ENCODE measurements at places on chromosomes 16 and 17.

DNA sequence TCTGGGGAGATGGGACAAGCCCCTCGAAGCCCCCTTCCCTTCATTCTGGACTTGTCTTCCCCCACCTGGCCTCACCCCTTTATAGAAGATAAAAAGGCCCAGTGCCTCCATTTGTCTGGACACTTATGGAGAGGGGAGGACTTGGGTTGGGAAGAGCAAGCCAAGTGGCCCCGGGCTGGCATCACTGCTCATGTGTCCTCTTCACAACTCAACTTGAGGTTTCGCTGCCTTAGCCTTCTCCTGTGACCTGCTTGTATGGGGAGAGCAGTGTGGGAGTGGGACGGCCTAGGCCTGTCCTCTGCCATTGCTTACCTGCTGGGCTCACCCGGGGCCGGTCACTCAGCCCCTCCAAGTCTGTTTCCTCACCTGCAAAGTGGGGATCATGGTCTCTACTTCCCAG lies 1.4 kb downstream of the PAQR4 start:
- no peak for DNase-seq

GRCh38 chr16:84191466-84191865 lies 509 bp downstream of the ADAD2 start:
- DNase-seq, result no peak

DNA sequence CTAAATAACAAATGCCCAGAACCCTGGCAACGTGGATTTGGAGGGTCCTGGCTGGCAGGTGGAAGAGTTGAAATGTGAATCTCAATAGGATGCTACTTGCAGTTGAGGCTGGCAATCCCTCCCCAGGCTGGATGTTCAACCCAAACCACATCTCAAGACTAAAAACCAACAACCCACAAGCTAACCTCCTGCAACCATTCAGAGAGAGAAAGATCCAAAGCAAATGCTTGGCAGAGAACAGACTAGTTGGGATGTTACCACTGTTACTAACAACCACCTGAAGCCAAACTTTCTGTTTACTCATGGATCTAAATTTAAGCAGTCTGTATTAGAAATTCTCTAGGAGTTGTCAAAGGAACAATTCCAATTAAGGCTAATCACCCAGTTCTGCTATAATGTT lies 27.9 kb downstream of the SMG6 start:
- DNase-seq, result no peak

DNA sequence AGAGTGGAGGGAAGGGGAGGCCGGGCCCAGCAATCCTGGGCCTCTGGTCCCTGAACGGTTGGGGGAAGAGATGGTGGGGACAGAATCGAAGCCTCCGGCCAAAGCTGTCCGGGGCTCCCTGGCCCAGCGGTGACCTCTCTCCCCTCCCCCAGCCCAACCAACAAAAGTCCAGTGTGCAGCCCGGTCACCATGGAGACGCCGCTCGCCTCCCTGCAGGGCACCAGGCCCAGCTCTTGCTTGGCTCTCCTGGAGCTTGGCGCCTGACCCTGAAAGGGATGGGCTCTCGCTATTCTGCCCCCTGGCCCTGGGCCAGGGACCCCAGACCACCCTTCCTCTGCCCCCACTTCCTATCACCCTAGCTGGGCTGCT lies 1.3 kb downstream of the METRN start:
- peak; percentile 90 for DNase-seq

- DNase-seq, result peak; percentile 57
Measured at GRCh38 chr17:47742319-47743181, 9.5 kb downstream of the TBX21 start.

- no peak for DNase-seq
Measured at GRCh38 chr16:1601489-1601888, 10.4 kb downstream of the IFT140 start.

DNA sequence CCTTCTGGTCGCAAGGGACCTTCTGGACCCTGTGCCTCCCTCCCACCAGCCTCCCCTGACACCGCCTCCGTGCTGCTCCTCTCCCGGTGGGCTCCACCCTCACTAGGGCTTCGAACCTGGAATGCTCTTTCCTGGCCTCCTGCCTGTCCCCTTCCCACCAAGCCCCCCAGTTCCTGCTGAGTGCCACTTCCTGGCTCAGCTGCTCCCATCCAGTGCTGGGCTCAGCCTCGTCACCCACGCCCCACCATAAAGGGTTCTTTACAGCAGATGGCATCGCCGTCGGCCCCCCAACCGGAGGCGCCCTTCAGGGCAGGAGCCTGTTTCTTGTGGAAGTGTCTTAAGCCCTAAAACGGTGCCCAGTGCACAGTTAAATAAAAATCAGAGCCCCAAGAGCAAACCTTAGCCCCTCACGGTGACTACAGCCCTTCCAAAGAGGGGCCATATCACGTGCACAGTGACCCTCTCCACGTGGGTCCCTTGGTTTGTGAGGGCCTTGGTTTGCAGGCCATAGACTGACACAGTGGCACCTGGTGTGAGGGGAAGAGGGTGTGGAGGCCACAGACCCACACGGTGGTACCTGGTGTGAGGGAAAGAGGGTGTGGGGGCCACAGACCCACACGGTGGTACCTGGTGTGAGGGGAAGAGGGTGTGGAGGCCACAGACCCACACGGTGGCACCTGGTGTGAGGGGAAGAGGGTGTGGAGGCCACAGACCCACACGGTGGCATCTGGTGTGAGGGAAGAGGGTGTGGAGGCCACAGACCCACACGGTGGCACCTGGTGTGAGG lies 111.4 kb downstream of the METRNL start:
- no peak for DNase-seq

- DNase-seq, result no peak
Measured at GRCh38 chr16:54801057-54801844, 129.4 kb upstream of the IRX5 start.

DNA sequence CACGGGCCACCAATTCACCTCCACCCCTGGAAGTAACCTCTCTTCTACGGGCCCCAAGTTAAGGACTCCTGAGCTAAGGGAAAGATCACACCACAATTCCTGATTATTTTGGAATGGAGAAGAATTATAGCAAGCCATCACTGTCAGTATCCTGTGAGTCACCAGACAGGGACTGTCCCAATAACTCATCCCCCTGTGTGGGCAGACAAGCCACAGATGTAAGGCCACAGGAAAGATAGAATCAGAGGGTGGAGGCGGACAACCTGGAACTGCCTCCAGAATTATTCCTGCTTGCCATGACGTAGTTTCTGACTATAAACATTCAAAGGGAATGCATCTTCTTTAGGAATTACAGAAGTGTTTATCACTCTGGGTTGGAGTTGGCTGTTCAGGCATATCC lies 5.8 kb upstream of the MYO1D start:
- DNase-seq, result no peak

GRCh38 chr16:66574531-66574930 lies 4.7 kb upstream of the CMTM2 start:
- no peak for DNase-seq

GRCh38 chr16:56389554-56389953 lies 35.8 kb downstream of the AMFR start:
- DNase-seq, result no peak

DNA sequence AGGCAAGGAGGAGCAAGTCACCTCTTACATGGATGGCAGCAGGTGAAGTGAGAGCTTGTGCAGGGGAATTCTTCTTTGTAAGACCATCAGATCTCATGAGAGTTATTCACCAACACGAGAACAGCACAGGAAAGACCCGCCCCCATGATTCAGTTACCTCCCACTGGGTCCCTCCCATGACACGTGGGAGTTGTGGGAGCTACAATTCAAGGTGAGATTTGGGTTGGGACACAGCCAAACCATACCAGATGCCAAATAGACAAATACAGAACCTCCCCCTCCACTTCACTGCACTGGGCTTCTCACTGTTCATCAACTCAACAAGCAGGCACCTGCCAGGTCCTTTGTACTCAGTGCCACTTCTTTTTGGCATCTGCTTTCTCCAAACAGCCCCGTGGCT lies 100.2 kb downstream of the WSCD1 start:
- DNase-seq, result no peak

GRCh38 chr16:4115209-4115948 lies 863 bp downstream of the ADCY9 start:
- peak; percentile 53 for DNase-seq

DNA sequence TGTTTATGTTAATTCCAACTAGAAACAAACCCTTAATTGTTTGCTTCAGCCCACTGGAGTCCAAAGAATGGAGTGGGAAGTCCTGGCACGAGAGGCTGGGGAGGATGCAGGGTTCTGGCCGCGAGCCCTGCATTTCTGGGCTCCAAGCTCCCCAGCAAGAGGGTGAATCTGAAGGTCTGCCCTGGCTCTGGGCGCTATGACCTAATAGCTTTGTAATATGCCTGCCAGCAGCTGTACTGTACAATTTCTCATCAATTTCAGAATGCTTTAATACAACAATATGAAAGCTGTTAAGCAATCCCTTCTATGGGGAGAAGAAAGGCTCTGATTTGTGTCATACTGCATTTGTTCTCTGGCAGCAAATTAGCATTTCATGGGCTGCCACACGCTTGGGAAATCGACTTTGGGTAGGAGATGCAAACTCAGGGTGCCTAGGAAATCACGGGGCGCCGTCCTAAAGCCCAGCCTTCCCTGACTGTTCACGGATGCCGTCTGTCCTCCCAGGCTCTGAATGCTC lies 43.8 kb downstream of the NDEL1 start:
- DNase-seq, result no peak

GRCh38 chr16:1492082-1492922 lies 858 bp upstream of the TELO2 start:
- DNase-seq, result no peak

DNA sequence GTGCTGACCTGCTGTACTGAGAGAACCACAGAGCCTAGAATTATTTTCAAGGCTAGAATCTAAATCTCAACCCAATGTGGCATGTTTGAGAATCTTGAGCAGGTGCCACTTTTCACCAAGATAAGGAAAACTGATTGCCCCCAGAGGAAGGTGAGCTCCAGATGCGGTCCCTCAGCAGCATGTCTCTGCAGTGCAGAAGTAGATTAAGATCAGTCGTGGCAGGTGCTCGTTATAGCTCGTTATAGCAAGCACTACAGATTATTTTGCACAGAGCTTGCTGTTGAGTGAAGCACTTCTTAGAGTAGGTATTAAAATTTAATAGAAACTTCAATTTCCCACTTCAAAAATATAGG lies 176.0 kb downstream of the AATF start:
- DNase-seq, result no peak

DNA sequence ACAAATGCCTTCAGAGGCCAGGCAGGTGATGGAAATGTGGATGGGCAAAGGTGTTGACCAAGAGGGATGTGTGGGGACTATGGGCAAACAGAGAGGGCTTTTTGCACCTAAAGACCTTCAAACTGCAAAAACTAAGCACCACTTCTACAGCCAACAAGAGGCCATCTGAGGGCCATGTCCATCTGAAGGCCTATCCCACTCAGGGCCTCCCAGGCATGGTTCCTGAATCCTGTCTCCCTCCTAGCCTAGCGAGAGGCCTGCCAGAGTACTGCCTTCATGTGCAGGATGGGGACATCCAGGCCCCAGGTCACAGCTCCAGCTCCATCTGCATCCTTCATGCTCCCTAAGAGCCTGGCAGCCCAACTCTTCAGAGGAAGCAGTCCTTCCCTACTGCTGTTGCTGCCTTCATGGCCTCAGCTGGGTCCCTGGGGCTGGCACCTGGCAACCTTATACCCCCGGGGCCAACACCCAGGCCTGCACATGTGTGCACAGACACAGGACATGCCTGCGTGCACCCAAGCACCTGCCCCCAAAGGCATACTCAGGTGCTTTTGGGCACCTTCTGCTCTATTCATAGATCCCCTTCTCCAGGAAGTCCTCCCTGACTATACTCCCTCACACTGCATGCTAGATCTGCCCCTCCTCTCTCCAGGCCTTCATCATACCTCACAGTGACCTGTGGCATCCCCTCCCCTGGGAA lies 95.2 kb downstream of the C16orf78 start:
- DNase-seq, result no peak

DNA sequence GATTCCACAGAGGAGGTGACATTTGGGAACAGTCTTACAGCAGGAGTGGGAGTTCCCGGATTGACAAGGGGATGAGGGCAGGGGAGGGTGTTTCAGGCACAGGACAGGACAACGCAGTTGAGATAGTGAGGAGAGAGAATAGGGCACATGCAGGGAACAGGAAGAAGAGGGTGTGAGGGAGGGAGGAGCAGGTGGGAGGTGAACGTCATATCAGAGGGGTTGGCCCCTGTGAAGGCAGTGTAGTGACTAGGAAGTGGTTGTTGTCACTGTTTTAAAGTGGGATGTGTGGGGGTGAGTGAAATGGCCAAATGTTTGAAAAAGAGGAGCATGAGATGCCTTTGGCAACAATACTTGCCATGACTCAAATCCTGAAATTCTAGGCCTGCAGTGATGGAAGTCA lies 12.2 kb downstream of the PRKCB start:
- DNase-seq, result no peak

- no peak for DNase-seq
Measured at GRCh38 chr16:76235426-76235825, 41.8 kb upstream of the CNTNAP4 start.

GRCh38 chr16:19003935-19004334 lies 20.2 kb downstream of the TMC7 start:
- no peak for DNase-seq

DNA sequence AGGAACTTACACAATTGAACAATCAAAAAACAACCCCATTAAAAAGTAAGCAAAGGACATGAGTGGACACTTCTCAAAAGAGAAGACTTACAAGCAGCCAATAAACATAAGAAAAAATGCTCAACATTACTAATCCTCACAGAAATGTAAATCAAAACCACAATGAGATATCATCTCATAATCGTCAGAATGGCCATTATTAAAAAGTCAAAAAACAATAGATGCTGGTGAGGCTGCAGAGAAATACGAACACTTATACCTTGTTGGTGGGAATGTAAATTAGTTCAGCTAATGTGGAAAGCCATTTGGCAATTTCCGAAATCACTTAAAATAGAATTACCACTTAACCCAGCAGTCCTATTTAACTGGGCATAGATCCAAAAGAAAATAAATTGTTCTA lies 301.9 kb upstream of the KCNJ16 start:
- DNase-seq, result no peak

DNA sequence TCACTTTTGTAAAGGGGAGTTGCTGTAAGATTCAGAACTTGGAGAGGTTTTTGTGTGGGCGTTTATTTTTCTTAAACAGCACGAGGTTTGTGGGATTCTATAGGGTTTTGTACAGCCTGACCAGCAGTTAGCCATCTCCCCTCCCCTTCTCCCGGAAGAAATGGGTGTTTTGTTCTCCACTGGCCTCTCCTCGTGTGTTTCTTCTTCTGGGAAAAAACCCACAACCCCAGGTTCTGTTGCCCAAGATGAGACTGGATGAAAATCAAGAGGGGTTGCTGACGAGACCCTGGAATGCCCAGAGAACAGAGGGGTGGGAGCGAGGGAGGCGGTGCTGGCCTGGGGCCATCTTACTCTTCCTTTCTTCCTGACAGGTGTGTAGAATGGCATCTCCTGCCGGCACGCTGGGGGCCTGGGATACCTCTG lies 186.1 kb downstream of the MSI2 start:
- no peak for DNase-seq

DNA sequence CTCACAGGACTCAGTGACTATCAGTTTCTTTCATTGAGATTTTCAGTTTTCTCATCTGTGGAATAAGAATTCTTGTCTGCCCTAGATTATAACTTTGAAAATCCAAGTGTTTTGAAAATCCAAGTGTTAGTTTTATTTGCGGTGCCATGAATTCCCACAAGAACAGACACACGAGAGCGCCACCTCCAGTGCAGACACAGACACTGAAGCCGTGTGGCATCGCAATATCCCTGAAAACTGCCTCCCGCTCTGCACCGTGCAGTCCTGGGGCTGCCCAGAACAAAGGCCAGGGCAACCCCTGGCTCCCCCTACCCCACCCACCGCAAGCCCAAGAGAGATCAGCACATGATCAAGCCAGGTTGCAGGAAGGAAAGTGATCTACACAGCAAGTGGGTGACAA lies 229.5 kb upstream of the ASIC2 start:
- DNase-seq, result no peak

GRCh38 chr17:17700251-17700969 lies 19.2 kb downstream of the RAI1 start:
- no peak for DNase-seq

Data from neural crest cell (in vitro differentiated cells).